ENCODE measurements at places on chromosomes 4 and X. TPM values are rescaled to one million over a fixed set of nuclear protein-coding genes. Genes with fewer than 3 reads are reported as not detected.

OSTC gene
- total RNA-seq = 73.7 TPM

CXorf38 gene
- 12.3 TPM for total RNA-seq

DNA sequence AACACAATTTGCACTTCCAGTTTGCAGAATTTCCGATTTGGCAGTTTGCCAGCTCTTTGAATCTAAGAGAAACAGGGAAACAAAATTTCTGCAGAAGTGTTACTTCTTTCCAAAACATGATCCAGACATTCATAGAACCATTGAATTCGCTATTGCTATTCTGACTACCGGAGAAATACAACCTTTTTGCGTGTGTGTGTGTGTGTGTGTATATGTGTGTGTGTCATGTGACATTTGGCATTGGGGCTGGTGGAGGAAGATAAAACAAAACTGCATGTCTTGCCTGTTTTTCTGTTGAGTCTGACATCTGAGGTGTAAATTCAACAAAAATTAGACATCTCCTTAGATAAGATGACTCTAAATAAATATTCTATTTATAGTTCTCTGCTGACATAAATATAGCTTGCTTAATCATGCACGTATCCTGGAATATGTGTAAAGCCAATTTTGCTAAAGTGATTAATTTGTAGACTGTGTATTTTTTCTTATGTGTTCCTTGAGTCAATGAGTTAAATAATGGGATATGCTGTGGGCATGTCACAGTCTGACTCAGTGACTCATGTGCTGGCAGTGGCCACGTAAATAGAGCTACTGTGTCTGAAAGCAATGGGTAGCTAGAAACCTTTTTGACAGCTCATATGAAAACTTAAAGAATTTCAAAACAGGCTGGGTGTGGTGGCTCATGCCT, 98.9 kb downstream of the HPGD start:
- peak; percentile 29 for DNase-seq

PRR32 gene
- not detected for total RNA-seq

- no peak for DNase-seq
These were observed 196.4 kb downstream of the DTHD1 start for GRCh38 chr4:36477861-36478260.

- DNase-seq = no peak
These were observed 60.9 kb upstream of the HS3ST1 start for GRCh38 chr4:11489453-11490083.

DNA sequence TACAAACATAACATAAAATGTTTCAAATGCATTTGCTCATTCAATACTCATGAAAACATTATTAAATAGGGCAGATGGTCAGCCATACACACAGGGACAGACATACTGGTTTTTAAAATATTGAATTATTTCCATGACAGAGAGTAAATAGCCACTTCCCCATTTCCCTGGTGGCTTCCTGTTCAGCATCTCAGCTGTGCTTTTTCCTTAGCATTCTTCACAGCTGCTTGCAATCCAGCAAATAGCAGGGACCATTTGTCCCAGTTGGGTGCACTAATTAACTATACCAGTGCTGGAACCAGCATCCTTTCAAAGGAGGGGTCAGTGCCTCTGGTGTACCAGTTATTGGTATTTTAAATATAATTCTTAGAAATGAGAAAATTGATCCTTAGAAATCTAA, 964.7 kb downstream of the RAB28 start:
- DNase-seq = no peak

CD38 gene
- 1.1 TPM for total RNA-seq

GRCh38 chrX:139720136-139720535, 12.2 kb upstream of the MCF2 start:
- no peak for DNase-seq

GRCh38 chrX:88883200-88883599, 136.2 kb downstream of the CPXCR1 start:
- no peak for DNase-seq

NLRP2B gene
- not detected for total RNA-seq

DNA sequence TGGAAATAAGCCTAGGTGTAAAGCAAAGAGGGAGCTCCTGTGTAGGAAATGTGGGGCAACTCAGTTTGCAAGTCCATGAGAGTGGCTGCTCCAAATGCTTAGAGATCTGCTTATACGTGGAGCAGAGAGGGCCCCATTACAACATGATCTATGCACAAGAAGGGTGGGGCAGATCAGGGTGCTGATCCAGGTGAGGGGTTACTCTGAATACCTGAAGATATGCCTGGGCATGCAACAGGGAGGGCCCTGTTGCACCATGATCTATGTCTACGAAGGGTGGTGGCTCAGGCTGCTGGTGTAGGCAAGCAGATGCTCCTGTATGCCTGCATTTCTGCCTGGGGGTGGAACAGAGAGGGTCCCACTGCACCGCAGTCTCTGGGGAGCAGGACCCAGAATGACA, 1121.2 kb downstream of the RAPGEF2 start:
- DNase-seq = no peak

DNA sequence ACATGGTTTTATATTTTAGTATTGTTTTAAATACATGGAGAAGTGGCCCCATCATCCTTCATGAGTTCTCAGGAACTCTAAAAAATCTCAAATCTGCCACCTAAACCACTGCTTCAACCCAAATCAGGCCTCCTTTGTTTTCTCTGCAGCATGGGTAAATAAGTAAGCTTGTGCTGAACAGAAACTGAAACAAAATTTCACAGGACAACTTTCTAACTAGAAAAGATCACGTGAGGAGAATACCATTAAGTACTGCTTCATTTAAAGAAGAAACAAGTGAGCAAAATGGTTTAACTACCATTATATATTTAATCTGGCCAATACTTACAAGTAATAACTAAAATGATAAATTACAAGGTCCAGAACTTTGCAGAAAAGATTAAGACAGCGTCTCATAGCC, 2.5 kb downstream of the ARAP2 start:
- DNase-seq = no peak

DNA sequence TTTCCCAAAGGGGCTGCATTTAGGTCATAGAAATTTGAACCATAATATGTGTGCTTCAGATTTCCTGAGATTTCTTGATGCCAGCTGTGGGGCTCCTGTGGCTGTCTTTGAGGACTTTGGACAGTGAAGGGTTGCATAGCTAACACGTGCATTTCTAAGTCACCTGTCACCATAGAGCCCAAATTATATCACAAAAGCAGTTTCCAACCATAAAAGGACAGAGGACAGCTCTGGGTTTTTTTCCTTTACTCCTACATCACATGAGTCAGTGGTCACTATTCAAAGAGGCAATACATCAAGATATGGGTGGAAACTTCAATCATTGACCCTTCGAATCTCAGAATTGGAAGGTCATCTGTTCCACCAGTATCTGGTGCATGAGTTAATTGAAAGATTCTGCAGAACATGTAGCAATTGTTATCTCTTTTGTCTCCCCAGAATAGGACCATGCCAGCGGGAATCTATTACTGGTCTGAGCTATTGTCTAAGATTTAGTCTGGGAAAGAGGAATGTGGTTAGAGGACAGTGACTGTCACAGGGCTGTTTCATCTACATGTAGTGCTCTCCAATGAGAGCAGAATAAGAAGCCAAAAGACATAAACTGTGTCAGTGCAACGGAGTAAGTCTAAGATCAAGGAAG, 133.5 kb downstream of the AASDH start:
- no peak for DNase-seq

GRCh38 chr4:115279330-115279729, 165.9 kb upstream of the NDST4 start:
- no peak for DNase-seq

RS1 gene
- total RNA-seq = not detected

YY2 gene
- 1.9 TPM for total RNA-seq

DNA sequence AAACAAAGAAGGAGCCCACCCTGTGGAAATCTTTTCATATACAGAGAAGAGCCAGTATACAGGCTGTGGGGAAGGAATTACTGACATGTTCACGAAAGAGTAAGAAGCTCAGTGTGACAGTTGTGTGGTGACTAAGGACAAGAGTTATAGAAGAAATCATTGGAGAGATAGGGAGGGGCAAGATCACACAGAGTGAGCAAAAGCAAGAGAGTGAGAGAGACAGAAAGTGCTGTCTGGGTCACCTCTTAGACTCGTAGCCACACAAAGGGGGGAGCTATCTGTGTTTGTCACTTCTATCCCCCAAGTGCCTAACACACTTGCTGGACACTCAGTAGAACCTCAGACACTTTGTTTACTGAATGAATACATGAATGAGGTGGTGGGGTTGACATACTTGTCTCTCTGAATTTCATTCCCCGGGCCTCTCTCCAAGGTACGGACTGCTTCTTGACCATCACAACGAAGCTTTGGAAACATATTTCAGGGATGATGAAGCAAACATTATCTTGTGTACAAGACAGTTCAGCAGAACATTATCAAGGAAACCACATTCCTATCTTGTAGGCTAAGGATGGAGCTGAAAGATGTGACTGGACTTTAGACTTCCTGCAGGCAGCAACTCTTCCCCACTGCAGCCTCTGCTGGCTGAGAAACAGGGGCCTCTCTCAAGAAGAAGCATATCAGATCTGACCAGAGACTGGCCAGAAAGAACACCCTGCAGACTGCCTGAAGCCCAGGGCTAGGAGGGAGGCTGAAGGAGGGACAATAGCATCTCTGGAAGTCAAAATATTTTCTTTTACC, 168.2 kb downstream of the AMELX start:
- DNase-seq = no peak

CXCL11 gene
- total RNA-seq = not detected

TMPRSS11F gene
- total RNA-seq = not detected

- peak; percentile 67 for DNase-seq
These were observed 62.8 kb downstream of the UCHL1 start for GRCh38 chr4:41319553-41319952.

- DNase-seq = no peak
These were observed 234.0 kb downstream of the SPOCK3 start for GRCh38 chr4:167000141-167000852.

DNA sequence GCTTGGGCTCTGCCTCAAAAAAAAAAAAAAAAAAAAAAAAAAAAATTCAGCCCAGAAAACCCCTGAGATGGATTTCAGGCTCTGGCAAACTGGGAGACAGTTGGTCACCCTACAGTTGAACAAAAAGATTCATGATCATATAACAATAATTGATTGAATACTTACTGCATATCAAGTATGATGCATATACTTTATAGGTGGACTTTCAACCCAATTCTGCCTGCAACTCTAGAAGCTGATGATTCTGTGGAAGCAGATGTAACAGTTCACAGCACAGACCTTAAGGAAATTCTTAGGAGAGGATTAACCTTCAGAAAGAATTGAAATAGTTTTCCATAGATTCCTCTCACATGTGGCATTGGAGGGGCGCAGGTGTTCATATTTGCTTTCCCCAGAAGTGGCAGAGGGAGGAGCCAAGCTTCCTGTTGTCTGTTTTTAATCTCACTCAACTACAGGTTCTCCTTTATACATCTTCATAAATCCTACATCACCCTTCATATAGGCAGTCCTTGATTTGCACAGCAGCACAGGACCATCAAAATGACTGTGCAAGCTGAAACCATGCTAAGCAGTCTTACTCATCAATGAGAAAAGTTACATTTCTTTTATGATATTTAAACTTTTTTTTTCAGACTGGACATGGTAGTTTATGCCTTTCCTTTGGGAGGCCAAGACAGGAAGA, 149.4 kb upstream of the KLF3 start:
- DNase-seq = no peak

SLC38A5 gene
- total RNA-seq = 3.8 TPM

ALB gene
- total RNA-seq = 83.2 TPM

MAGED2 gene
- total RNA-seq = 145 TPM

DNA sequence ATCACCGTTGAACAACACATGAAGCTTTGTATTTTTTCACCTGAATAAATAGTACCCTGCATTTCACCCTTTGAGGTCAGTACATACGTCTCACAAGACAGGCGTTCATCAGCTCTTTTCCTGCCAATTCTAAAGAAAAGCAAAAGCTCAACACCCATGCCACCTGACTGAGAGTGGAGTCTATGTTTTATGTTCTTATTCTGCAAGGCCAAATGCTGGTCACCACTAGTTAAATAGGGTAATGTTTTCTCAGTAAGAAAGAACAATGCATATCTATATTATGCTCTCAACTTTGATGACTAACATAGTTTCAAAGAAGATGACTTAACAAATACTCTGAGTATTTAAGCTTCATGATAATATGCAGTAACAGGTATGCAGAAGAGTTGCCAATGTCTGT, 336.3 kb upstream of the BMP3 start:
- no peak for DNase-seq

ZNF157 gene
- total RNA-seq = 0.29 TPM

- DNase-seq = no peak
These were observed 255.2 kb downstream of the THOC2 start for GRCh38 chrX:123477673-123478072.

DNA sequence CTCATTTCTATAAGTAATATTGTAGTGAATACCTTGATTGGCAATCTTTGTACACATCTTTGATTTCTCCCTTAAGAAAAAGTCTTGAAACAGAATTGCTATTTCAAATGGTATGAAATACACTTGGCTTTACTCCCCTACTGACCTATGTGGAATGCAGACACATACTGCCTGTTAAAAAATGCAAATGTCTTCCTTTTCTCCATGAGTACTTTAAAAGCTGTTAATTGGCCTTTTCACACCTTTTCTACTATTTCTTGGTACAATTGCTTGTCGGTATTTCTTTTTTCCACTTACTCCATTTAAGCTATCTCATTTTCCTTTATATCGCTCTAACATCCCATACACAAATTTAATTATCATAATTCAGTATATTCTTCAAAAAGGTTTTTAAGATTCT, 87.2 kb downstream of the FRYL start:
- DNase-seq = no peak

DNA sequence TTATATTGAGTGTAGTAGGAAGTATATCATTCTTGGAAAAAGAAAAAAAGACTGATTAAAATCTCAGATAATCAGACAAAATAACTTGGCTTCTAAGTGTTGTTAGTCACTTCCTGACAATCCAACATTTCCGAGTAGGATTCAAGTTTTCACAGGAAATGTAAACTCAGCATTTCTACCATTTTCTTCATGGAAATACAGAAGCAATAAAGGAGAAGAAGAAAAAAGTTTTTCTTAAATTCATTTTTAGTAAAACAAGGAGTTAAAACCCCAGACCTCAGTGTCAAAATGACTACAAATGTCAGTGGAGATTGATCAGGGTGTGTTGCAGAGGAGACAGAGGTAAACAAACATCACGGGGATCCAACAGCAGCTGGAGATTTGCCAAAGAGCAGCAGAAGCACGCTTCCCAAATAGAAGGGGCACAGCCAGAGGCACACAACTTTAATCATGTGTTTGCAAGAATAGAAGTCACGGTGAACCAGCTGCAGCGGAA, 129.3 kb upstream of the FAM9B start:
- DNase-seq = no peak
